ENCODE measurements at places on chromosomes 12 and 14.

- no peak for DNase-seq
Measured at GRCh38 chr14:79630288-79630960, 580.9 kb downstream of the DIO2 start.

DNA sequence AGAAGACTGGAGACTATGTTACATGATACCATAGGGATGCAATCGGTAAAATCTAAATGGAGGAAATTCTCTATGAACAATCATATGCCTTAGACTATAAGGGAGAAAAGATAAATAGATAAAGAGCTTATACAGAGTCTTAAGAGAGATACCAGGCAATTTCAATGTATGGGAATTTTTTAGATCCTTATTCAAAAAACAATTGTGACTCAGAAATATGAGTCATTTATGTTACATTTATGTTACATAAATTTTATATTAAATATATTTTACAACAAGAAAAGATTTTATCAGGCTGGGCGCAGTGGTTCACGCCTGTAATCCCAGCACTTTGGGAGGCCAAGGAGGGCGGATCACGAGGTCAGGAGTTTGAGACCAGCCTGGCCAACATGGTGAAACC lies 36.5 kb upstream of the PSMA6 start:
- DNase-seq = no peak

GRCh38 chr14:101207897-101208296 lies 304.4 kb upstream of the RTL1 start:
- no peak for DNase-seq

- no peak for DNase-seq
Measured at GRCh38 chr12:93773122-93773871, 96.1 kb downstream of the CRADD start.

GRCh38 chr14:77638771-77639171 lies 22.3 kb upstream of the SPTLC2 start:
- peak; percentile 52 for DNase-seq

GRCh38 chr14:61559641-61560201 lies 135.6 kb upstream of the HIF1A start:
- no peak for DNase-seq

DNA sequence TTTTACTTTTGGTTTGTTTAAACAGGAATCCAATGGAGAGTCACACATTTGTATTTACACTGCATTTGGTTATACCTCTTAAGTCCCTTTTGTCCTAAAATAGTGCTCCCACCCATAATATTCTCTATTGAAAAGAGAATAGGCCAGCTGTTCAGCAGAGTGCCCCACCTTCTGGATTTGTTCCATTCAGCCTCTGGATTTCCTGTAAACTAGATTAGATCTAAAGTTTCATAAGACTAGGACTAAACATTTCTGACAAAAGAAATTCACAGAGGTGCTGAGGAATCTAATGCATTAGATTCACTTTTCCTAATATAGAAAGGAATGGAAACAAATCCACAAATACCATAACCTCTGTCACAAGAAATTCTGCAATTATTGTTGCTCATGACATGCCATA lies 38.1 kb downstream of the GCH1 start:
- DNase-seq = no peak

DNA sequence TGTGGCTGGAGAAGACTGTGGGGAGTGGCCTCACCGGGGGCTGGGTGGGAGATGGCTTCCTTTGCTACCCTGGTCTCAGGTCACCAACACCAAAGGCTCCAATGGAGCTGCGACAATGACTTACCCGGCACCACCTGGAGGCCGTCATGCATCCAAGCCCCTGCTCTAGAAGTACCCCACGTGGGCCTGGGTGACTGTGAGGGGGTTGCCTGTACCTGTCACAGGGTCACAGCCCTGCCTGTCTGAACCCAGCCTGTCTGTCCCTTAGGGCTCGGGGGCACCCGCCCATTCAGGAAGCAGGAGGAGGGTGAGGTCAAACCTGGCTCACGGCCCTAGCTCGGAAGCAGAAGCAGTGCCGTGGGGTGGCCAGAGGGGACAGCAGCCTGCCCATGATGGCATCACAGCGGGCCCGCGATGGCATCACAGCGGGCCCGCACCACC lies 18.9 kb downstream of the ABCB9 start:
- no peak for DNase-seq

GRCh38 chr12:42504049-42504448 lies 85.5 kb downstream of the PRICKLE1 start:
- peak; percentile 14 for DNase-seq

- no peak for DNase-seq
Measured at GRCh38 chr14:61365667-61366212, 44.4 kb downstream of the PRKCH start.

DNA sequence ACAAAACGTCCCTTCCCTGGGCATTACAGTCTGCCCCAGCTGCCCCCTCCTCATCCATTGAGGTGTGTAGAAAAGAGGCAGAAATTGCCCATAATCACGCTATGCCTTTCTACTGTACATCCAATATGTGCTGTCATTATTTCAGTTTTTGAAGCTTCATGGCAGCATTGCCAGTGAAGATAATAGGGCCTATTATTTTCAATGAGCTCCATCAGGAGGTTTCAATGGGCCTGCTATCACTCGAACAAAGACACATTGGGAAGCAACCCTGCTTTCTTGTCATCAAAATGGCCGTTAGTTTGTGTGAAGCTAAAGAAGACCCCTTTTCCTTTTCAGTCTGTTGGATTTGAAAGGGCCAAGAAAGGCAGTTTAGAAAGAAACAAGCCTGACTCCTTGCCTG lies 653.8 kb downstream of the NOVA1 start:
- no peak for DNase-seq

GRCh38 chr12:57849035-57849434 lies 2.5 kb upstream of the CTDSP2 start:
- DNase-seq = no peak

GRCh38 chr12:114767084-114767760 lies 83.2 kb upstream of the TBX3 start:
- no peak for DNase-seq

DNA sequence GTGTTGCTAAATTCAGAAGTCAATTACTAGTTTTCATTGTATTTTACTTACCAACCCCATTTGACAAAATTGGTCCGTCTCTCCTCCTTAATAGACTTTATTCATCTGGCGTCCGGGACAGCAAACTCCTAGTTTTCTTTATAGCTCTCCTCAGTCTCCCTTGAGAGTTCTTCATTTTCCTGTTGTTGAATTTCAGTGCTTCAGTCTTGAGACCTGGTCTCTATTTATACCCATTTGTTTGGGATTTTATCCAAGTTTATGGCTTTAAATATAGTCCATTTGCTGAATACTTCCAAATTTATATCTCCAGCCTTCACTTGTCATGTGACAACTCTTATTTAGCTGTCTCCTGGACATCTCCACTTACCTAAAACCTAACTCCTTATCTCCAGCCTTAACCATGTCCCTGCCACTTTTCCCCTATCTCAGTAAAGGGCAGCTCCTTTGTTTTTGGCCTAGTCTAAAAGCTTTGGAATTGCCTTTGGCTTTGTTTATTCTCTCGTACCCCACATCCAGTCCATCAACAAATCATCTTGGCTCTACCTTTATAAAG lies 23.5 kb downstream of the KTN1 start:
- DNase-seq = no peak

DNA sequence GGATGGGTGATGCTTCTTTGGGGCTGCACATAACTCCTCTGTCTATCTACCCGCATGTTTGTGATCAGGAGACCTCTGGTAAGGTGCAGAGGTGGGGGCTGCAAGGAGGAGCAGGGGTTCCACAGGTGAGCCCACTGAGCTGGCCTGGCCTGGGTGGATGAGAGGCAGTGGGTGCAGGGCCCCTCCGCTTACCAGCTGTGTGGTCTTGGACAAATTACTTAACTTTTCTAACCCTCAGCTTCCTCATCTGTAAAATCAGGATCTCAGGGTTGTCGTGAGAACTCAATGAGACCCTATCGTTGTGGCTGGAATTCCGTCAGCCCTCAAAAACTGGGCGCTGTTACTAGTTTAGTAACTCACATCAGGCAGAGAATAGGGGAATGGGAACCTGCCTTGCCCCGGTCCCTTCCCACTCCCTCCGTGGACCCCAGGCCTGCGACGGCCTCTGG lies 7.5 kb downstream of the PTPN6 start:
- DNase-seq = no peak

GRCh38 chr14:91140672-91141071 lies 26.8 kb downstream of the DGLUCY start:
- DNase-seq = peak; percentile 60

- DNase-seq = no peak
Measured at GRCh38 chr12:115223991-115224390, 540.0 kb upstream of the TBX3 start.

GRCh38 chr12:96104566-96104965 lies 69.2 kb upstream of the LTA4H start:
- DNase-seq = no peak

DNA sequence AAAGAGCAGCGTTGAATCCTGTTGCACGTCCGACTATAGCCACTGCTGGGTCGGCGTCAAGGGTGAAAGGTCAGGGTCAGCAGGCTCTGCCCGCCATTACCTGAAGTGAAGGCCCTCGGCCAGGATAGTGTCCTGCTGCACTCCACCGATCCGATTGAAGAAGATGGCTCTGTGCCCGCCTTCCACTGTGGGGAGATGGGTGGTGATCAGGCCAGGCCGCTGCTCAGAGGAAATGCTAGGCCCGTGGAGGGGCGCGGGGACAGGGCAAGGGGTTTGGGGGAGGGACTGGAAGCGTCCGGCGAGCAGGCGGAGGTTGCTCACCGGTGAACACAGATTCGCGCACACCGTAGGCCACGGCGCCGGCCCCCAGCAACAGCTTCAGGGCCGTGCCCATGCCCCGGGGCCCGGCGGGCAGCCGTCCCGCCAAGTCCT lies 352 bp downstream of the PHB2 start:
- DNase-seq = no peak

GRCh38 chr14:76846331-76847047 lies 20.3 kb downstream of the LRRC74A start:
- no peak for DNase-seq

GRCh38 chr12:30120522-30120921 lies 336.8 kb upstream of the TMTC1 start:
- no peak for DNase-seq

- no peak for DNase-seq
Measured at GRCh38 chr12:159156-159782, 54.7 kb downstream of the SLC6A12 start.

DNA sequence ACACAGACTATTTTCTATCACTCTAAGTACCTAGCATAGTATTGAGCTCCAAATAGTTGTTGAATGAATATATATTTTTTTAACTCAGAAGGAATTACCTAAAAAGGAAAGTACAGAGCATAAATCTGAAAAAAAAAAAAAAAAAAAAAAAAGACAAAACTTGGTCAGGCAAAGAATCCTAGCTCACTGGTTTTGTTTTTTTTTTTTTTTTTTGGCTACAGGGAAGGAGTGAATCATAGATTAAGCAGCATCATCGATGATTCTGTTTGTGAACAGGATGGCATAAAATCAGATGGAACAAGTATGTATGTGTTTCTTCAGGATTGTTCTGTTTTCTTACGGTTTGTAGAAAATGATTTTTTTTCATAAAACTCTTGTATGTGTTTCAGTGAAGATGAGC lies 66.1 kb upstream of the BCAT1 start:
- no peak for DNase-seq

DNA sequence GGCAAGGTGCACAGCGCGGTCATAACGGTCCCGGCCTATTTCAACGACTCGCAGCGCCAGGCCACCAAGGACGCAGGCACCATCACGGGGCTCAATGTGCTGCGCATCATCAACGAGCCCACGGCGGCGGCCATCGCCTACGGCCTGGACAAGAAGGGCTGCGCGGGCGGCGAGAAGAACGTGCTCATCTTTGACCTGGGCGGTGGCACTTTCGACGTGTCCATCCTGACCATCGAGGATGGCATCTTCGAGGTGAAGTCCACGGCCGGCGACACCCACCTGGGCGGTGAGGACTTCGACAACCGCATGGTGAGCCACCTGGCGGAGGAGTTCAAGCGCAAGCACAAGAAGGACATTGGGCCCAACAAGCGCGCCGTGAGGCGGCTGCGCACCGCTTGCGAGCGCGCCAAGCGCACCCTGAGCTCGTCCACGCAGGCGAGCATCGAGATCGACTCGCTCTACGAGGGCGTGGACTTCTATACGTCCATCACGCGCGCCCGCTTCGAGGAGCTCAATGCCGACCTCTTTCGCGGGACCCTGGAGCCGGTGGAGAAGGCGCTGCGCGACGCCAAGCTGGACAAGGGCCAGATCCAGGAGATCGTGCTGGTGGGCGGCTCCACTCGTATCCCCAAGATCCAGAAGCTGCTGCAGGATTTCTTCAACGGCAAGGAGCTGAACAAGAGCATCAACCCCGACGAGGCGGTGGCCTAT lies 875 bp downstream of the HSPA2 start:
- no peak for DNase-seq

GRCh38 chr12:105229371-105229770 lies 6.6 kb downstream of the APPL2 start:
- DNase-seq = no peak

GRCh38 chr12:55024575-55024974 lies 4.8 kb downstream of the NEUROD4 start:
- no peak for DNase-seq

DNA sequence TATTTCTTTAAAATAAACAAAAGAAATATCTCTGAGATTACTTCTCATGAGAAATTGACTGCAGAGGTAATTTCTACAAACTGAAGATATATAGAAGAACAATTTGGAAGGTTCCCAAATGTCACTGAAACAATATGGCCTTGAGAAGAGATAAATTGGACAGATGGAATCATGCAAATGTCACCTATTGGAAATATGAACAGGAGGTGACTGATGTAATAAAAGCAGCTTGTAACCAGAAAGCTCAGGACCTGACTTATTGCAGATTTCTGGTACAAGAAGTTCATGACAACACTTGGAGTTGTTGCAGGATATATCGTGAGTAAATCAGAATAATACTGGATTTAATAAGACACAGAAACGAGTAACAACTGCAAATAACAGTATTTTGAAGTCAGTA lies 93.3 kb upstream of the TRHDE start:
- no peak for DNase-seq

DNA sequence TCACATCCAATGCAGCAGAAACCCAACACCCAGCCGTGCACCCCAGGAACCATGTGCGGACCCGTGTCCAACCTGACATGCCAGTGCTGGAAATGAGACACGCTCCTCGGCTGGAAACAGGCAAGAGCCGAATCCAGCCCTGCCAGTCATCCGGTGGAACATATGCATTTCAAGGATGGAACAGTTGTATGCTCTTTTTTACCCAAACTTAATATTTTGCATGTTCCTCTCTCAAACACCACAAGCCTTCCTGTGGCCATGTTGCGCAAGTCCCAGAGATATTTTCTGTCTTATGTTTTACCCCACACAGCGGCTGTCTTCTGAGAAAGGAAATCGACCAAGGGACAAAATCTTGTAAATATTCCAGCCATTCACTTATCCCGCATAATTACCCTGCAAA lies 196.9 kb downstream of the BCL11B start:
- no peak for DNase-seq

DNA sequence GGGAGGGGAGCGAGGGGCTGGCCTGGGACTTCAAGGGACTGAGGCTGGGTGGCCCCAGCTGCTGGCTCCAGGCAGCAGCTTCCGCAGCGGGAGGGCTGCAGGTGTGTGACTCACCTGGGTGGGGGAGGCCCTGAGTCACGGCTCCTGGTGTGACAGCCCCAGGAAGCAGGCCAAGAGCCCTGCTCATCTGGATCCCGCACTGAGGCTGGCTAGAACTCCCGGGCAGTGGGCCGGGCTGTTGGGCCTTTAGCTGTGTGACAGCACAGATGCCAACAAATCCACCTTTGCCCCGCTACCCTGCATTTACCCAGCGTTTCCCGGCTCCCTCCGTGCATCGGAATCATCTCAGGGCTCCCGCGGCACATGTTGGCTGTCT lies 180.0 kb upstream of the PRMT8 start:
- DNase-seq = no peak

Measured in HTR-8/SVneo (cell line).